Fibroblast of villous mesenchyme (primary cell): ENCODE measurements at places on chromosomes 2 and 18.

- no peak for DNase-seq
These were observed 3.6 kb upstream of the AQP4 start for GRCh38 chr18:26868968-26869586.

GRCh38 chr2:211900518-211900917, 638.1 kb downstream of the ERBB4 start:
- DNase-seq = no peak

- DNase-seq = no peak
These were observed 63.8 kb downstream of the SETBP1 start for GRCh38 chr18:44744161-44745121.

- DNase-seq = peak; percentile 72
These were observed 24.1 kb upstream of the CHRNA1 start for GRCh38 chr2:174788291-174788929.

DNA sequence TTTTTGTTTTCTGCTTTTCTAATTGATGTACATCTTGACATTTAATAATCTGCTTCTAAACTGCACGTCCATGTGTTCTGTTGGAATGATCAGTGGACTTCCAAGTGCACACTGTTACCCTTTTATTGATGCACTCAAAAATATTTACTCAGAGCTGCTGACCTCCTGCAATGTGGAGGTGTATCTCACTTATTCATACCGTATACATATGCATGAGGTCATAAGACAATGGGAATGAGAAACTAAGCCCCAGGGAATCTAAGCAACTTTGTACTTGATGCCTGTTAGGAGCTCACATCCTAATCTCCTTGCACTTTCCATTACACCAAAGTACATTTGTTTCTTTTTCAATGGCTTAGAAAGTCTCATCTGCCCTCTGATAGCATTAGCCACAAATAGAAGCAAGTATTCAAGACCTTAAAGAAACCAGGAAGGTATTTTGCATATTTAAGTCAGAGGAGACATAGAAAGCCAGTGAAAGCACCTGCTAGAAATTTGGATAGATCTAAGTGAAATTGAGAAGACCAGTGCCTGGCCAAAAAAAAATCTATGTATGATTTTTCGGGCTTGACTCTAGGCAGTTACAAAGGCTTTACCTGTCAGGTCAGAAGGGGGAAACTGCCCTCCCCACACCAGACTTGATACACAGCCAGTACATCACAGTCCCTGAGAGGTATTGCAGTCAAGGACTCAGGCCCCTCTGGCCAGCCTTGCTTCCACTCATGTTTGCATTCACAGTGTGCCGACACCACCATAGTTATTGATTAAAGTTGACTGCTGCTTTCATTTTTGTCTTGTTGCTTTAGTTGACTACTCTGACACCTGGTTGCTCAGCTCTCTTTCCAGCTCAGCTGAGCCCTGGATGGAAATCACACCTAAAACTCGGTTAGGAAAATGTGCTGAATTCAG, 391.7 kb upstream of the CYRIA start:
- DNase-seq = no peak

DNA sequence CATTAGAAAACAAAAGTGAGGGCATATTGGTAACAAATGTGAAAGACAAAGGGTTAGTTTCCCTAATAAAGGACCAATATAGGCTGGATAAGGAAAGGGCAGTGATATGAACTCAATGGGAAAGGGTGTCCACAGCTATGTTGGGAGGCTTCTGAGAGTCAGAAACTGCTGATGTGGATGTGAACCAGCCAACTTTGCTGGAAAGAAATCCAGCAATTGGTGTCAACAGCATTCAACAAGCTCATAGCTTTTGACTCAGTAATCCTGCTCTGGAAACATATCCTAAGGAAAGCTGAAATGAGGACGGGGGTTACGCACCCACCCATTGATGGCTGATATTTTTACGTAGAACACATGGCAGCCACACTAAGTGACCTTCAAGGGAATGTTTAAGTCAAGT, 63.7 kb downstream of the ARL4C start:
- no peak for DNase-seq

DNA sequence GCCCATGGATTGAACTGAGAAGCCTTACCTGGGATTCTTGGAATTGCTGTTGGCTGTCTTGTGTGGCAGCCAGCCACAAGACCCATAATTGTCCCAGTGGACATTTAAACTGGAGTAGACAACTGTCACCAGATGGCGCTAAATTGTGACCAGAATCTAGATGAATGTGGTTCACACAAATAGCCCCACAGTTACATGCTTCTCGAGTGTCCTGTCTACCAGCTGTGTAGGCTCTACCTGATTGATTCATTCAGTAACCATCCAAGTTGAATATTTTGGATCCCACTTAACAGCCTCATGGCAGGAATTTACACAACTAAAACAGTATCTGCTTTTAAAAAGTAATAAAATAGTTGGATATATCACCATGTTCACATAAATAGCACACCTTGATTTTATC, 73.2 kb downstream of the MAP4K4 start:
- DNase-seq = peak; percentile 53

GRCh38 chr2:74746480-74746879, 87.4 kb upstream of the HK2 start:
- no peak for DNase-seq
